ENCODE measurements at places on chromosomes 1 and 21.

DNA sequence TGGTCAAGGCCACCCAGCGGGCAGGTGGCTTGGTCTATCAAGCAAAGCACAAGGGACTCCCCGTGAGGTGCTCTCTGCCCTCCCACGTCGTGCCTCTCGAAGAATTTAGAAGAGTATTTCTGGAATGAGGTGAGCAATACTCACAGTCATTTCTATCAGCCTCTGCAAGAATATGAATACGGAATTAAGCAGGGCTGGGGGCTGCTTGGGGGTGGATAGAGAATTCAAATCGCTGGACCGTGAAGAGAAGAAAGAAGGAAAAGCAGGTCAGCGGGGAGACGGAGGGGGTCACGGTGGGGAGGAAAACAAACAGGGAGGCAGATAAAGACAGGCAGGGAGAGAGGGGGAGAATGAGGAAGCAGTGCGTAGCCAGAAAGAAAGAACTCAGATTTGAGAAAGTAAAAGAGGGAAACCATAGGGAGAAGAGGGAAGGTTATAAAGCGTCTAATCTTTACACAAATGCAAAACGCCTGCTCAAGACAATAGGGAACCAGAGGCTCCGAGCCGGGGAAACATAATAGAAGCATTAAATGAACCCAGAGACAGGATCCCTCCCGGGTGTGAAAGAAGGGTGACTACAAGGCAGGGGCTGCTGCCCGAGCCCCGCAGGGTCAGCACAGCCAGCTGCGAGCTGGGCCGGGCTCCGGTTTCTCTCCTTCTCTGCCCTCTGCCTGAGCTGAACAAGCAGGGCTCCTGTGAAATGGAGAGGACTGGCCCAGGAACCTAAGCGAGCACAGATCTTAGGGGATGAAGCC is 2.1 kb upstream of the EDN2 start:
- DNase-seq: no peak

DNA sequence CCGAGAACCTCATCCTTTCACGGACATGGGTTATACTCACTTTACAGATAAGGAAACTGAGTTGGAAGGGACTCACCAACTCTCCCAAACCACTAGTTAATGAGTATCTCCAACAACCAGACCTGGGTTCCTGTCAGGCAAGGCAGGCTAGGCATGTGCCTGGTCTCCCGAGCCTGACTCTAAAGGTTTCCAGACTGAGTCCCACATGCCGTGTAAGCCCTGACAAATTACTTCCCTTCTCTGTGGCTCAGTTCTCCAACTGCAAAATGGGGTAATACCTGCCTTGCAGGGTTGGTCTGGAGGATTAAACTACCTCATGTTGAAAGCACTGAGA is 34.3 kb downstream of the SSBP3 start:
- DNase-seq: no peak

DNA sequence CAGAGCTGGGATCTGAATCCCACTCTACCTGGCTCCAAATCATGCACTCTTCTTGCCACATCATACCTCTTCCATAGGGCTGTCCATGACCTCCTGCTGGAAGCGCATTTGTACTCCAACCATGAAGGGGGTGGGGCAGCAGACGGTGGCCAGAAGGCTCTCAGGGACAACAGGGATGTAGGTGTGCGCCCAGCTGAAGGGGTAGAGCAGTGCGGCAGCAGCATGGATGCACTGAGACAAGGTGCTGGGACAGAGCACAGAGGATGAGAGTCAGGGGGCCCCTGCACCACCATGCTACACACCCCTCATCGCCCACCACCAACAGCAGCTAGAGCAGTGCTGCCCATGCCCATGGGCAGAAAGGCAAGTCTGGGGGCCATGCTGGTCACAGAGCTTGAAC is 8.4 kb downstream of the DENND2D start:
- DNase-seq: no peak

GRCh38 chr1:59484096-59484495 is 187.2 kb downstream of the FGGY start:
- DNase-seq: no peak

- DNase-seq: no peak
Measured at GRCh38 chr1:222310836-222311235, 237.1 kb downstream of the HHIPL2 start.

DNA sequence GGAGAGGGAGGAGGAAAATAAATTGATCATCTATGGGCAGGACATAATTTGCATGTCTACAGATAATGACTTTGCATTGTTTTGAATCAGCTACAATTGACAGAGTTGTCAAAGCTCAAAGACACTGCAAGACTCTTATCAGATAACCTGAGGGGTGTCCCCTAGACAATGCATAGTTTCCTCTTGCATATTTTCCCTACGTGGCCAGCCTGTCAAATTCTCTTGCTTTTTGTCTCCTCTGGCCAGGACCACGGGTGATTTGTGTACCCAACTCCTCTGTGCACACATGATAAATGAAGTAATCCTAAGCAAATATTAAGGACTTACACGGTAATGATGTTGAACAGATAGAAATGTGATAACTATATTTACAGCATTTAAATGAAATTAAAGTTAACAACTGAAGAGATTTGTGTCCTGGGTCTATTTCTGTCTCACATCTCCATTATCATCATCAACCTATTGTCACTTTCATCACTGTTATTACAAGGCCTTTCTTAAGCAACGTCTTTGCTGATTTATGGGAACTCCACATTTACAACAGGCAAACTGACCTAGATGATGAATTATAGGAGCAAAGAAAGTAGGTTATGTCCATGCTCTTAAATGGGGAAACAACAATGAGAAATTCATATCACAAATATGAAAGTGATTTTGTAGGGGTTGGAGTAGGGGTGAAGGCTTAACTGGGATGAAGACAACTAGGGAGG is 18.8 kb downstream of the BATF3 start:
- no peak for DNase-seq

Measured in left renal cortex interstitium (tissue), 4 donors.